ENCODE measurements at places on chromosomes 2 and 18.

DNA sequence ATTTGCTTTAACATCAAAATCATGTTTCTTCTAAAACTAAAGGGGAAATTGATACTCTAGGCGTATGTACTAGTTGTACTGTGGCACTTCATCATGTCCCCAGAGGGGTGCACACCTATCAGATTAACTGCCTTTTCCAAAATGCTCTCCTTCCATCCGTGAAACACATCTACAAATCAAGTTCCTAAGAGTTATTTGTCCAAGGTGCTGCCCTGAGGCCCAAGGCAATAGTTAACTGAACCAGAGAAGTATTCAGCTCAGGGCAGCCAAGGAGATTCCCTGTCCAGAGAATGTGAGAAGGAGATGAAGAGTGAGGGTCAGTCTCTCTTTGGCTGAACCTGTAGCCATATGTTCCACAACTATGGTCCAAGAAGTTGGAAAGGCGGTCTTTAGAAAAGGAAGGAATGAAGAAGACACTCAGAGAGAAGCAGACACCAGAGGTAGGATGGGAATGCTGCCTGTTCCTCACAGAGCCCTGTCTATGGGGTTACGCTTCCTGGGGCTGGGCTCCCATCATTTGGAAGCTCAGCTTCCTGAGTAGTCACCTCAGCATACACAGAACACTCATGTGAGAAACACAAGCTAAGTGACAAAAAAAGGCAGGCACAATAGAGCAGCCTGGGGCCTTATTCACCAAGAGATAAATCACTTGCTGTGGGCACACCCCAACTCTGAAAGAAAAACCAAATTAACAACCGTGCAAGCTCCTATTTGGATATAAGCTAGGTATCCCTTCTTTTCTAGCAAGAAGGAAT, 55.6 kb downstream of the ANKRD44 start:
- DNase-seq = no peak

GRCh38 chr2:20113986-20114938, 62.8 kb upstream of the LAPTM4A start:
- DNase-seq = no peak

DNA sequence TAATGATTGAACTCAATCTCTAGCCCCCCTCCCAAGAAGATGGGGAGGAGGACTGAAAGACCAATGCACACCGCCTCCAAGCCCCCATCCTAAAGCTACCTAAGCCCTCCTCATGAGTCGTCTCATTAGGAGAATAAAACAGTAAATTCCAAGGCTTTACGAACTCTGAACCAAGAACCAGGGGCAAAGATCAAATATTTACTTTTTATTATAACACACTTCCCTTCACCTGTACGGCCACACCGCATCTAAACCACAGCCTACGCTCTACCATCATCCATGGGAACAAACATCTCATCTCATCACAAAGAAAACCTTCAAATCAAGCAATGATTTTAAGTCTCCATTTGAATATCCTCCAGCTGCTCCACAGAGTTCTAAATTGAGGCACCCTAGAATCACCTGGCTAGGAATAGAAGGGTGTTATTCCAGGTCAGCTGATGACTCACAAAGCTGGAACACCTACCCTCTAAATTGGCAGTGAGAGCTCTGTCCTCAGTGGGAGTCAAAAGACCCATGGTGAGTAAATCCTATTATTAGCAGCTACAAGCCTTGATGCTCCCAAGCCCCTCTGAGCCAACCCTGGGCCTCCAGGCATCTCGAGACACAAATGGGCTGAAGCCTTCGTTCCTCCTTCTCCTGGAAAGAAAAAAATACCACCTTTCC, 45.6 kb upstream of the BZW1 start:
- DNase-seq = no peak

DNA sequence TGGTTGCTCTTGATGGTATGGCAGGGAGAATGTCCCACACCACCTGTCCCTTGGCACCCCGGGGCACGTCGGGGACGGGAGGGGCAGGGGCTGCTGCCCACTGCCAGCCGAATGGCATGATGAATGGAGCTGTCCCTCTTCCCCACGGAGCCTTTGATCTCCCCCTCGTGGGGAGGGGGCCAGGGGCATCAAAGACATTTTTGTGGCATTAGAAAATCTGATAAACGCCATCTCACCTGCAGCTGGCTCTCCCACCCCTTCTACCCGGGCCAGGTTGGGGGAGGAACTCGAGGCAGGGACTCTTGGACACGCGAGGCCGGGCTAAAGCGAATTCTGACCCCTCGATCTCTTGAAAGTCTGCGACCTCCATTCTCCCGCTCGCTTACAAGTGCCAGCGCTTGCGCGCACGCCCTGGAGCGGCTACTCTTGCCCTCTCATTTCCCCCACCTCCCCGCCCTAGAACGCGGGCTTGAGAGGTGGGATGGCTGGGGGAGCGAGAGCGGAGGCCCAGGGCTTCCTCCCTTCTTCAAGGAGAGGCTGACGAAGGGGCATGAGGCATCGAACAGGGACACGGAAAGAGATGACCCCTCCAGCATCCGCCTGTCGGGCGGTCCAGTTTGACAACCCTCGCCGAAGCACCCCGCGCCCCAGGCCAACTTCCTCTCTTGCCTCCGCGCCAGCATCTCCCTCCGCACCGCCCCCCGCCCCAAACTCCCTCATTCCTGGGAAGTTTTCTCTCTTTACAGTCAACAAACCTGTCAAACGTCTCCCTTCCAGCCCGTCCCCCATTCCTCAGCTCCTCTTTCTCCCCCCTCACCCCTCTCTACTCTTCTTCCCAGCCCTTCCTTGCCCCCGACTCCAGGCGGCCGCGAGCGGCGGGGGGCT, 692 bp upstream of the WNT6 start:
- no peak for DNase-seq

- peak; percentile 87 for DNase-seq
Measured at GRCh38 chr2:168699844-168700417, 102.5 kb upstream of the NOSTRIN start.
